ENCODE measurements at places on chromosomes 3 and 15.

DNA sequence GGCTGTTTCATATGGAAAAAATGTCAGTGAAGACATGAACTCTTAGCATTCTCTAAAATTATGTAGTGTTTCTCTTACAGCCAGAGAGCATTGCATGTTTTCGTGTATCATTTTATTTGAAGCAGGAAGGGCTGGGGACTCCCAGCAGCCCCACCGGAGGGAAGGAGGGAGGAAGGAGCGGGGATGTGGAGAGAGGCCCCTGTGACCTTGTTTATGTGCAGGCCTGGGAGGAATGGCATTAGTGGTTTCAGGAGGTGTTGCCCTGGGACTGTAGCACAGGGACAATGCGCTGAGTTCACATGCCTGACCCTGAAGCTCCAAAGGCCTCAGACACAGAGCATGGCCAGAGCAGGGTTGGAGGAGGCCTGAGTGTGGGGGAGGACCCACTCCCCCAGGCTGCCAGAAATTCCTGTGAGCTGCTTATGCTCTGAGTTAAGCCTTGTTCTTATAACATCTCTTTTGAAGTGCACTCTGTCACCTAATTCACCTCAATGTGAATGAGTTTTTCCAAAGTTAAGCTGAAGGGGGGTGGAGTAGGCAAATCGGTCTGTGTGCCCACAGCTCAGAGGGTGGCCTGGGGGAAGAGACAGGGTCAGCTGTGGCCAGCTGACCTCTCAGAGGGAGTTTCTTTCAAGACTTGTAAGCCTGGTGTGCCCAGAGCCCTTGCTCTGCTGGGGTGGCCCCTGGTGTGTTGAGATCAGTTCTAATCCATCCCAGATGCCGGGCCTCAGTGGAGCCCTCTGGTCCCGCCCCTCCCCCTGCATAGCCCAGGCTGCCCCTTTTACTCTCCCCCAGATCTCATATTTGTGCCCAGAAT lies 3.9 kb upstream of the RNU6-1 start:
- no peak for DNase-seq

DNA sequence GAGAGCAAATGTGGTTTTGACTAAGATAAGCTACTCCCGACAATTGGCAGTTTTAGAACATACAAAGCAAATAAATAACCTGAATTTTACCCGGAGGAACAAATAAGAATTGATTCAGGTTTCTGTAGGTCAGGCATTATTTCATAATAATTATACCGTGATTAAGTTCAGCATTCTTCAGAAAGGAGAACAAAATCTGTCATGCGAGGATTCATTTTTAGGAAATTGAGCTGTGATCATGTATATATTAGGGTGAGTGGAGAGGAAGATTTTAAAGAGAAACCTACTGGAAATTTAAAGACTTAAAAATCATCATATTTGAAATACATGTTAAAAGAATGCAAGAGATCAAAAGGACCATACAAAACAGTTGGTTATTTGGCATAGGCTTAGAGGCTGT lies 20.5 kb downstream of the ZNF609 start:
- no peak for DNase-seq

- no peak for DNase-seq
Observed at GRCh38 chr15:62275831-62276230, 110.7 kb upstream of the C2CD4B start.

DNA sequence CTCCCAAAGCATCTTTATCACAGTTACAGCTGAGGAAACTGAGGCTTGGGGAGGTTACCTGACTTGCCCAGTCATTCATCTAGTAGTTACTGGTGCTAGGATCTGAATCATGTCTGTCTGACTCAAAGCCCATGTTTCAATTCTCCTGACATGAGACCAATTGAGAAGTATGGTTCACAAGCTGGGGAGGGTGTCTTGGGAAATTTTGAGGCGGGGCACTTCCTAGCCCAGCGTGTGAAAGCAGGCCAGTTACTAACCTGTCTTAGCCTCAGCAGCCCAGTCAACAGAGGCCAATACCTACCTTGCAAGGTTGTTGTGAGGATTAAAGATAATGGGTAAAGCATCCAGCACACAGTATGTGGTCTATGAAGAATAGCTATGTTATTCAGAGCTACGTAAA lies 37.0 kb downstream of the CLDN18 start:
- DNase-seq: no peak

DNA sequence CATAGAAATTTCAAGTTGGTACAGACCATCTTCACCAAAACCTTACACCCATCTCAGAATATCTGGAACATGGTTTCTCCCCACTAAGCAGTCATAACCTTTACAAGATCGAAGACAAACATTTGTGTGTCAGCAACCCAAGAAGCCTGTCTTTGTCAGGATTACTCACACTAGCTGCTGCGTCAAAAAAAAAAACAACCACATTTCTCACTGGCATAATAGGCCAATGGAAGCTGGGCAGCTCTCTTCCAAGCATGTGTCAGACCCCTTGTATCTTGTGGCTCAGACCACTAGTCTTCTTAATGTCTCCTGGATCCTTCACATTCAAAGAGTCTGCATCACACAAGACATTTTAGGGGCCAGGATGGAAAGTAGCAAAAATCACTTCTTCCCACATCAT lies 266.9 kb upstream of the IGF1R start:
- no peak for DNase-seq

DNA sequence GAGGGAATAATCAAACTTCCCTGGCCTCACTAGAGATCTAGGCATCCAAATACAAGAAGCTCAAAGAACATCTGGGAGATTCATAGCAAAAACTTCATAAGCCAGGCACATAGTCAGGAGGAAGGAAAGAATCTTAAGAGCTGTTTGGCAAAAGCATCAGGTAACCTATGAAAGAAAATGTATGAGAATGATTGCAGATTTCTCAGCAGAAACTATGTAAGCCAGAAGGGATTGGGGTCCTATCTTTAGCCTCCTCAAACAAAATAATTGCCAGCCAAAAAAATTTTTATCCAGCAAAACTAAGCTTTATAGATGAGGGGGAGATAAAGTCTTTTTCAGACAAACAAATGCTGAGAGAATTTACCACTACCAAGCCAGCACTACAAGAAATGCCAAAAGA lies 1036.3 kb downstream of the TBL1XR1 start:
- no peak for DNase-seq

DNA sequence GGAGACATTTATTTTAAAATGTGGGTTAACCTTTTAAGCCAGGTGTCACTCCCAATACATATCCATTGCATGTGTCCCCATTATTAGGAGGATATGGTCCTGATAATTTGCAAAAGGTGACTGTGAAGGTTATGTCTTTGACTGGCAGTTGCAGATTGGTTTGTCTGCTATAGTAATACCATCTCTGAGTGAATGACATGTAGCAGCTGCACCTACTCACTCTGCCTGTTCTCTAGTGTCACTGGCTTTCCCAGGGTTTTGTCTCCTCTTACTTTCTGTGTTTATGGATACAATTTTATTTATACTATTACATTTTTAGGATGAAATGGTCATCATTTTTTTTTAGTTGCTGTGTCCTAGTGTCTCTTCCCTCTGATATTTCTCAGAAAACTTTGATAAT lies 393.2 kb downstream of the C3orf38 start:
- DNase-seq: no peak

- DNase-seq: no peak
Observed at GRCh38 chr15:31013863-31014607, 22.6 kb upstream of the MTMR10 start.

- DNase-seq: peak; percentile 73
Observed at GRCh38 chr15:42704492-42704926, 32.4 kb downstream of the CDAN1 start.

GRCh38 chr15:90035095-90035839 lies 34.1 kb downstream of the ZNF710 start:
- no peak for DNase-seq

DNA sequence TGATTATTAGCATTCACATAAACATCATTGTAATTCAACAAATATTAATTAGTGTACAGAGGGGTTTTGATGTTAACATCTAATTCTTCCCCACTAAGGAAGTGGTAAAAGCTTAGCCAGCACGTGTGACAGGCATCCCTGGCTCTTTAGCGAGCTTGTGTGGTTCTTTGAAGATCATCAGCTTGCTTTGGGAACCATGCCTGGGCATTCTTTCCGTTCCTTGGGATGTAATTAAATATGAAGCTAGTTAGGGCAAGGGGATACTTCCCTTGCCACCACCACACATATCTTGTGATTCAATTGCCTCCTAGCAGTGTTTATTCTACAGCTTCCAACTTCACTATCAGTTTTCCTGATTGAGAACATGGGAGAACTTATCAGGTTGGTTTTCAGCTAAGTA lies 246.5 kb downstream of the MYRIP start:
- no peak for DNase-seq

DNA sequence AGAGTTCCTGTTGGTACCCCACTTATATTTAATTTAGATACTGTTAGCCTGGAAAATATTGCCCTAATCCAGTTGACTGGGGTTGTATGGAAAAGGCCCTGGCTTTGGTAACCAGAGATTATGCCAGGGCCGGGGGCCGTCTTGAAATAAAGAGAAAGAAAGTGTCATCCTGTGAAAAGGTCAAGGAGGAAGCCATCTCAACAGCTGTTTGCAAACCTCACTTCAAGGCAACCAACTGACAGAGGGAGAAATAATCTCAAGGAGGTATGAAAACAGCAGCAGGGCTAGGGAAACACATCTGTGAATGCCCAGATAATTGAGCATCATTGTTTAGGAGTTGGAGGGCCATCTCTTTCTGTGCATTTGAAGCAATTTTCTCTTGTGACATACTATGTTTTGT lies 190.8 kb downstream of the SUCLG2 start:
- DNase-seq: no peak

DNA sequence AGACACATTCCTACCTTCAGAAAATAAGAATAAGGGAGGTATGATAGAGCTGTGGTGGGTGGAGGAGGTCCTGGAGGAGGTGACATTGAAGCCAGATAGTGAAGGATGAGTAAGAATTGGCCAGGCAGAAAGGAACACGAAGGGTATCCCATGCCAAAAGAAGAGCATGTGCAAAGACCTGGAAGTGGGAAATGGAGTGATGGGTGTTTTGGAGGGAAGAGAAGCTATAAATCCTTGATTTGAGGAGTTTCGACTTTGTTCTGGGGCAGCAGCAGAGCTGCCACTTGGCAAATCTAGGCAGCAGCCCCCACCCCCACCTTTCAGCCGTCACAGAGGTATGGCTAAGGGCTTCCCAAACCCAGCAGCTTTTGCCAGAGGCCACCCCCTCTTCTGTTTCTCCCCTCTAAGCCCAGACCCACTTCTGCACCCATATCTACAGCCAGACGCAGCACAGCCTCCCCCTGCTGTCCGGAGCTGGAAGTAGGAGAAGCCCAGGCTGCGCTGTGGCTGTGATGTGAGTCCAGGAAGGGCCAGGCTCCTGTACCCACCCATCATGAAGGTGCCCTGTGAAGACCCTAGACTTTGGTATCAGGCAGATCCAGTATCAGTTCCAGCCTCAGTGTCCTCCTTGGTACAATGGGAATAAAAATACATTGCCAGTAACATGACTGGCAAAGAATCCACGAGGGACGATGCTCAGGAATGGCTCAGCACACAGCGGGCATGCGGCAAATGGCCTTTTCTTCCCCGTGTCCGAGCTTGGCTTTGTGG lies 188.7 kb upstream of the LINGO1 start:
- peak; percentile 73 for DNase-seq

GRCh38 chr3:30293621-30294240 lies 312.7 kb upstream of the TGFBR2 start:
- no peak for DNase-seq

- DNase-seq: no peak
Observed at GRCh38 chr3:192993411-192993810, 75.8 kb upstream of the MB21D2 start.

DNA sequence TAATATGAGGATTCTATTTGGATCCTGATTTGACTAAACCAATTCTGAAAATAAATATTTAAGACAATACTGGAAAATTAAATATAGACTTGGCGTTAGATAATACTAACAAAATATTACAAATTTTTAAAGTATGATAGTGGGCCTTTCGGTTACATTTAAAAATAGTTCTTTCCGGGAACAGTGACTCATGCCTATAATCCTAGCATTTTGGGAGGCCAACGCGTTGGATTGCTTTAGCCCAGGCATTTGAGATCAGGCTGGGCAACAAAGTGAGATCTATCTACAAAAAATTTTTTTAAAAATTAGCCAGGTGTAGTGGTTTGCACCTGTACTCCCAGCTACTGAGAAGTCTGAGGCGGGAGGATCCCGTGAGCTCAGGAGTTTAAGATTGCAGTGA lies 30.3 kb upstream of the GADL1 start:
- no peak for DNase-seq

- peak; percentile 83 for DNase-seq
Observed at GRCh38 chr3:58630076-58630709, 36.4 kb downstream of the FAM3D start.

DNA sequence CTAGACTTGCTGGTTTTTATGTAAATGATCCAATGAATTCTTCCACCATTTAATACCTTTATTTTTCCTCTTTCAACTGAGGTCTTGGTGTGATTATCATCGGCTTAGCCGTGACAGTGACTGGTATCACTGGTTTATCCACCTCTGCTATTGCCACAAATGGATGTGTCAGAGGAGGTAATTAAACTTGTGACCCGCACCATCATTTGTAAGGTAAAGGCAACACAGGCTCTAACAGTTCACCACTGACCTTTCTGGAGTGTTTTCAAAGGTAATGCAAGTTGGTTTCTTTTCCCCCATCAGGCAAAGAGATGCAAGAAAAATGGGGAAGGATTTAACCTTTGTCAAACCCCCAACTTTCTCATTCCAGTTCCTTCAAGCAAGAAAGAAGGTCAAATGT lies 19.7 kb downstream of the SLC12A1 start:
- DNase-seq: no peak

DNA sequence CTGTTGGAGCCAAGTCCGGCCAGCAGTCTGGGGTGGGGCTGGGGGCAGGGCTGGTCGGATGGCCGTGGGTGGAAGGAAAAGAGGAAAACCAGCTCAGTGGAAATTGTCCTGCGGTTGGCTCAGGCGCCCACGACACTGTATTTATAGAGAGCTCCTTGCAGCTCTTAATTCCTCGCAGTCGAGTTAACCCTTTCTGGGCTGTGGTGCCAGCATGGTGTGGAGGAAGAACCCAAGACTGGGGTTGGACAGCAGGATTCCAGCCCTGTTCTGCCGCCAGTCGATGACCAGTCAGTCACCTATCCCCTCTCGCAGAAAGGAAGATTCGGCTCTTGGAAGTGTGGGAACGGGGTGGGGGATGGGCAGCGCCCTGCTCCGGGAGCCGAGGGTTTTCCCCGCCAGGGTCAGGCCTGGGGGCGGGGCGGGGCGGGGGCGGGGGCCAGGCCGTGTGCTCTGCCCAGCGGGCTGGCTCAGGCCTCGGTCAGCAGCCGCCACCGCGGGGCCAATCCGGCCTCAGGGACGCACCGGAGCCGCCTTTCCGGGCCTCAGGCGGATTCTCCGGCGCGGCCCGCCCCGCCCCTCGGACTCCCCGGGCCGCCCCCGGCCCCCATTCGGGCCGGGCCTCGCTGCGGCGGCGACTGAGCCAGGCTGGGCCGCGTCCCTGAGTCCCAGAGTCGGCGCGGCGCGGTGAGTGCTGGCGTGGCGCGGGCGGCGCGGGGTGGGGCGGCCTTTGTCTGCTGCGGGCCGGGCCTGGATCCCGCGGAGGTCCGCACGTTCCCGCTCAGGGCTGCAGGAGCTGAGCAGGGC lies at the start of gene CD276:
TSS of gene CD276 (plus strand) at position 607 of the 804 bp plus-strand sequence. CDS start 15,257 bp downstream, outside the sequence.
- peak; percentile 58 for DNase-seq

DNA sequence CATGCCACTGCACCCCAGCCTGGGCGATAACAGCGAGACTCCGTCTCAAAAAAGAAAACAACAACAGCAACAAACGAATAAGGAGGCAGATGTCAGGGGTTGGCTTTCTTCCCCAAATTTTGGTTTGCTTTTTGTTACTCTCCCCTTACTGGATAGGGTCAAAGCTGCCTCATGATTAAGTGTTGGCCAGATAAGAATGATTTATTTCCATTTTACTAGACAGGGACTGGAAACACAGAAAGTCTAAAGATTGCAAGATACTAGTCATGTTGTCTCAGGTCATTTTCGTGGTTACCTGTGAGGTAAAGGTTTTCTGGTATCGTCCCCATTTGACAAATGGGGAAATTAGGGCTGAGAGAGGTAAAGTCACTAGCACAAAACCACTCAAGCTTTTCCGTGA lies 18.6 kb upstream of the ETV5 start:
- no peak for DNase-seq

Data from activated CD8-positive, alpha-beta memory T cell treated with anti-CD3 and anti-CD28 coated beads for 24 hours (primary cell).